Kidney epithelial cell (primary cell): ENCODE measurements at places on chromosomes 2 and 18. TPM values are rescaled to one million over a fixed set of nuclear protein-coding genes. Genes with fewer than 3 reads are reported as not detected.

UBXN2A gene
- total RNA-seq, result 13.9 and 16.2 TPM in 2 replicates

CD302 gene
- total RNA-seq, result 0.92 and 1.4 TPM in 2 replicates

SDC1 gene
- 184 and 187 TPM in 2 replicates for total RNA-seq

INPP5D gene
- total RNA-seq, result 2.7 and 3.7 TPM in 2 replicates

INO80D gene
- total RNA-seq, result 9.7 and 11.0 TPM in 2 replicates

SIX2 gene
- 0.27 and 0.96 TPM in 2 replicates for total RNA-seq

PDE11A gene
- total RNA-seq, result 0.13 and 0.21 TPM in 2 replicates

NYAP2 gene
- not detected in 2 replicates for total RNA-seq

KIF1A gene
- total RNA-seq, result 178 and 203 TPM in 2 replicates

IMPA2 gene
- total RNA-seq, result 24.9 and 30.7 TPM in 2 replicates

PHLPP1 gene
- 4.4 and 5.2 TPM in 2 replicates for total RNA-seq

SKA1 gene
- 4.1 and 5.1 TPM in 2 replicates for total RNA-seq

- DNase-seq, result peak; percentile 56
Observed at GRCh38 chr2:53969285-53969967, 1.4 kb downstream of the PSME4 start.

DNA sequence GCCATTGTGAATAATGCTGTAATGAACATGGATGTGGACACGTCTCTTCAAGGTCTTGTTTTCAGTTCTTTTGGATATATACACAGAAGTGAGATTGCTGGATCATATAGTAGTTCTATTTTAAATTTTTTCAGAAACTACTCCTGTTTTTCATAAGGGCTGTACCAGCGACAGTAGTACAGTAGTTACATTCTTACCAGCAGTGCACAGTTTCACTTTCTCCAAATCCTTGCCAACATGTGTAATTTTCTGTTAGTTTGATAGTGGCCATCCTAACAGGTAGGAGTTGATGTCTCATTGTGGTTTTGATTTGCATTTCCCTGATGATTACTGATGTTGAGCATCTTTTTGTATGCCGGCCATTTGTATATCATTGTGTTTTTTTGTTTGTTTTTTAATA, 81.7 kb downstream of the EPC2 start:
- DNase-seq, result no peak

GRCh38 chr2:234061624-234062257, 11.2 kb downstream of the SPP2 start:
- no peak for DNase-seq

DNA sequence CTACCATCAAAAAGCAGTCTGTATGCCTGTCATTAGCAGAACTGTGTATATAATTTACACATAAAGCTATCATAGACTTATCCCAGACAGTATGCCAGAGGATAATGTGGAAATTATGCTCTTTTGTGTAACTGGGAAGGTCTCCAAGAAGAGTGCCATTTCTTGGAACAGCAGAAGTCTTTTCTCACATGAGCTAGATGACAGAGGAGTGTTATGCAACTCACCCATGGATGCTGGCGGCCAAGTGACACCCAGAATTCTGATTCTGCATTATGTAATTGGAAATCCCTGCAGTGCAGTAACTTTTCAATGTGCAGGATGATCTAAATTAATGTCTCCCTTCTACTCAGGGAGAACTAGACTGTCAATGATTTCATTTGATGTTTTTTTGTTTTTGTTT, 160.0 kb downstream of the UBE2E3 start:
- DNase-seq, result no peak

GRCh38 chr2:234344012-234344411, 152.9 kb downstream of the ARL4C start:
- DNase-seq, result no peak

GRCh38 chr2:120465989-120466703, 120.2 kb downstream of the INHBB start:
- DNase-seq, result no peak

GRCh38 chr2:105609746-105610402, 134.8 kb upstream of the NCK2 start:
- DNase-seq, result no peak

DNA sequence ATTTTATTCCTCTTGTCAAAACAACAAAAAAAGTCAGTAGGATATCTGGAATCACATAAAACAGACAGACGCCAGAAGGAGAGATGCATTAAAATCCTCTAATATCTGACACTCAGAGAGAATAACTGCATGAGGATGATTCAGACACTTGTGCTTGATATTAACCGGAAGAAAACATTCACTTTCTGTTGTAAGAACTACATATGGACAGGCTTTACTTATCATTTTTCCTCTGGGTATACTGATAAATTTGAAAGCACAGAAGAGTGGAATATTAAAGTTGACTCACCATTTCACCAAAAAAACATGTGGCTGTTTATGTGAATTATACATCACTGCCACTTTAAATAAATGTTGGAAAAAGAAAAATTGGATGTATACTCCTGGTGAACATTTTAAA, 589.1 kb upstream of the CDH2 start:
- no peak for DNase-seq

- no peak for DNase-seq
Observed at GRCh38 chr2:47486841-47487497, 84.0 kb downstream of the MSH2 start.

GRCh38 chr2:222423632-222424275, 589 bp upstream of the SGPP2 start:
- DNase-seq, result peak; percentile 68

- no peak for DNase-seq
Observed at GRCh38 chr2:210475706-210476105, 853 bp downstream of the LANCL1 start.

GRCh38 chr2:235768606-235769005, 274.8 kb downstream of the AGAP1 start:
- DNase-seq, result no peak

DNA sequence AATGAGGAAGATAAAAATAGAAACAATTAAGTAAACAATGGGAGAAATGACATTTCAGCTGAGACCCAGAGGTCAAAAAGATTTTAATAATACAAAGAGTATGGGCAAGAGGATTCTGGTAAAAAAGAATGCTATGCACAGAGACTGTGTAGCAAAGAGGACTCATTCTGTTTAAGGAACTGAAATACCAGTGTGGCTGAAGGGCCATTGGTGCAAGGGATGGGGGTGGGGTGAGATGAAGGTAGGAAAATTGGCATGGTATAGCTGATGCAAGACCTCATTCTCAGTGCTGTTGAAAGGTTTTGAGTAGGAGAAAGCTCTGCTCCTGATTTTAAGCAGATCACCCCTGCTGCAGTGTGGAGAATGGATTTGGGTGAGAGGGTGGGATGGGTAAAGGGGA, 10.8 kb downstream of the GALNT1 start:
- DNase-seq, result no peak

GRCh38 chr2:22800412-22800811, 584.6 kb upstream of the KLHL29 start:
- no peak for DNase-seq

DNA sequence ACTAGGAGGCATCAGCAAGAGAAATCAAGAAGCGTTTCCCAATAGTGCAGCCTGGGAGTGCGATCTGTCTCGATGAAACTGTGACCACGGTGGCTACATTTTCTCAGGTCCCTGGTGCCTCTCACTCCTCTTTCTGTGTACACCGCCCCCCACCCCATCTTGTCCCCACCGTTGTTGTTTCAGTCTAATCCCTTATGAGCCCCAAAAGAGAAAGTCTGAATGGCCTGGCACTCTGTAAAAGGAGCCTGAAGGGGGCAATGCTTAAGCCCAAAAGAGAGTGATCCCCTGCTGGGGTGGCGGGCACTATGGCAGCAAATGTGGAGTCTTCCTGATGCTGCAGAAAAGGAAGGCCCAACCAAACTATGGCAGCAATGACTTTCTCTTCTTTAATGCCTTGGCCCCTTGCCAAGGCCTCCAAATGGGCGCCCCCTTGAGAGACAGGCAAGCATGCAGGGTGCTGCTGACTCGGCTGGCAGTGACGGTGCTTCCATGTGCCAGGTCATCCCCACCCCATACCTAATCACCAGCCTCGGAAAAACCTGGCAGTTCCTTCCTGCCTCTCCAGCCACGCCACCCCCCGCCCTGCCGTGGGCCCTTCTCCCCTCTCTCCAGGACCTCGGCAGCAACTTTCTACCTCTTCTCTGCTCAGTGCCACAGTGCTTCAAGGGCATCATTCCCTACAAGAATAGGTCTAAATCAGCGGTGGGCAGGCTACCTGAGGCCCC, 123.0 kb downstream of the CYP26B1 start:
- no peak for DNase-seq

- DNase-seq, result peak; percentile 69
Observed at GRCh38 chr18:23735021-23735464, 45.8 kb downstream of the LAMA3 start.

GRCh38 chr18:55650363-55650870, 62.4 kb upstream of the TCF4 start:
- DNase-seq, result no peak

DNA sequence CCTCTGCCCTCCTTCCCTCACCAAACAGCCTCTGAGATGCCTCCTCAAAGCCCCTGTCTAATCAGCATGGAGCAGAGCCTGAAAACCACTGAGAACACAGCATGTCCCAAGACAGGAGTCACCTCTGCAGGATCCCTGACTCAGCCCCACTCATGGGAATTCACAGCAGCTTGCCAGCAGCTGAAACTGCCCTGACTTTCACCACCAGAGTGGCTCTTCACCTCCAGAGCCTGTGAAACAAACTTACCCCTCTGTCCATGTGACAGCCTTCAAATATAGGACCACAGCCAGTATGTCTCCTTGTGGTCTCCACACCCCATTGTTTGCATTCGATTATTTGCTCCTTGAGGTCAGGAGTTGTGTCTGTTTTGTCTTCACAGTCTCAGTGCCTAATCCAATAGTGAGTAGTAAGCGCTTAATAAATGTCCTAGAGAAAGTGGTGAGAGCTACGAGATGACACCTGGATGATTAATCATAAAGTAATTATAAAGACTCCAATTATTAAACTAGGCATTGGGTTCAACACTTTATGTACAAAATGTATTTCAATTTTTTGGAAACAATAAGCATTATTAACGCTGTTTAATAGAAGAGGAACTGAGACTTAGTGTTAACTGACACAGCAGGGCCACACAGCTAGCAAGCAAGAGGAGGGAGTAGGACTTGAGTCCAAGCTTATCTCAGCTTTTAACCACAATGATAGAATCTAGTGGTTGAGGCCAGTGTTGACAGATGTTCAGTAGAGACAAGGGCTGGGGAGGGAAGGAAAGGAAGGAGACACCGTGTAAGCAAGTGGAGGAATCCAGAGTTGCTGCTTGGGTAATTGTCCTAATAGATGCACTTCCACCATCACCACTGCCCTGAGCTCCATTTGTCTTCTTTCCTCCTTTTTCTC, 358.7 kb upstream of the TNP1 start:
- DNase-seq, result no peak

GRCh38 chr2:111202266-111203040, 81.7 kb downstream of the BCL2L11 start:
- no peak for DNase-seq
